ENCODE measurements at places on chromosomes 1 and 21.

DNA sequence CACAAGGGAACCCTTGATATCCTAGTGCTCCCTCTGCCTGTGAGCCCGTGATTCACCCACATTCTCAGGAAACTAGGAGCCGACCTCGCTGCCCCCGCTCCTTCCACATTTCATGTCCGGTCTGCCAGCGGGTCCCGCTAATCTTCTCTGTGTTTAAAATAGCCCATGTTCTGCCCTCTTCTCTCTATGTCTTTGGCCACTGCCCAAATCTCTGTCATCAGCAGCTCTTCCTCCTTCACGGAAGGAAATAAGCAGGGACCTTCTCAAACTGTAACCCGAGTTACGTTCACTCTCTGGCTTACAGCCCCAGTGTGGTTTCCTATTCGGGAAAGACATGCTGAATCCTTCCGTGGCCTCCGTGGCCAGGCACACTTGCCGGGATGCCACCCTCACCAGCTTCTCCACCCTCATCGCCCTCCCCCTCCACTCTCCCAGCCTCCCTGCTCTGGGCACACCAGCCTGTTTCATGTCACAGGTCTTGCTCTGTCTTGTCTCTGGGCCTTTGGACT lies 21.1 kb upstream of the UBXN10 start:
- H3K27ac ChIP-seq: no peak overlapping the region
- H3K27me3 ChIP-seq: no peaks in the 10 kb centered on the region
- no peak overlapping the region for H3K4me3 ChIP-seq
- no peak for DNase-seq
- H3K36me3 ChIP-seq: peaks cover 2% of the 10 kb centered on the region

GRCh38 chr1:193680247-193680923 lies 494.0 kb upstream of the B3GALT2 start:
- H3K27me3 ChIP-seq: no peaks in the 10 kb centered on the region
- H3K36me3 ChIP-seq: no peaks in the 10 kb centered on the region
- H3K4me1 ChIP-seq: no peaks in the 10 kb centered on the region
- DNase-seq: no peak
- no peak overlapping the region for H3K27ac ChIP-seq

- no peak for DNase-seq
- H3K27ac ChIP-seq: peak overlapping the region; percentile 93
- peaks cover 8% of the 10 kb centered on the region for H3K4me1 ChIP-seq
- peak overlapping the region; percentile 70 for H3K4me3 ChIP-seq
These were observed 14.9 kb upstream of the CENPS start for GRCh38 chr1:10415211-10415930.

GRCh38 chr1:235009074-235009473 lies 119.6 kb downstream of the TOMM20 start:
- H3K27ac ChIP-seq: peak overlapping the region; percentile 55
- DNase-seq: no peak
- peaks cover 39% of the 10 kb centered on the region for H3K36me3 ChIP-seq
- no peaks in the 10 kb centered on the region for H3K27me3 ChIP-seq

DNA sequence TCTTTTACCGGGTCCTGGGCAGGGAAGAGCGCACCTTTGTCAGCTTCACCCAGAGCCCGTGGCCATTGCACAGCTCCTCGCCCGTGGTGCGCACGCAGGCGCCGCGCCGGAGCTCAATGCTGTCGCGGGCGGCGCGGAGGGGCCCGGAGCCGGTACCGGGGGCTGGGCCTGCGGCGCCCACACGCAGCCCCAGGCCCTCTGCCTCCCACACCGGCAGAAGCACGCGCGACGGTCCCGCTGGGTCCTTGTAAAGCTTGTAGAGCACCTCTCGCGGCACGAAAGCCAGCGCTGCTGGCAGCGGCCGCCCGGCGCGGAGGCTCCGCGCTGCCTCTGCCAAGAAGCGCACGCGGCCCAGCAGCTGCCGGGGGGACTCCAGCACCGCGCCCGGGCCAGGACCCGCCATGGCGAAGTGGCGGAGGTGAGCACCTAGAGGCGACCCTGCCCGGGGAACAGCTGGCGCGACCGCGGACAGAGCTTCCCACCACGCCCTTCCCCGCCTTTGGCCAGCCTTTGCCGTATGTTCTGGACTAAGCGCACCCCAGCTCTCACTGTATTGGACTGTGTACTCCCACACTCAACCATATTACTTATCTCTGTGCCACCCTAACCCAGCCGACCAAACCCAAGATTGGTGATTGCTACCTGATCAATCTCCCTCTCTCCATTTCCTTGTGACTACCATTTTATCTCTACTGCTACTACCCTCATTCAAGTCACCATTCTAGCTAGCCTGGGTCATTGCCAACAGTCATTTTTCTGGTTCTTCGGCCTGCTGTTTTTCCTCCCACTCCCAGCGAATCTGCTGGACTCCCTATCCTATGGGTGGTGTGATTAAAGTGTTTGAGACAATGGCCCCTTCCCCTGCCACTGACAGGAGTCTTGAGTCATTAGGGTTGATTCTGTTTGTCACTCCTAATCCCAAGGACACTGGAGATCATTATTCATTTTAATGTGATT lies at the start of gene HECTD3:
HECTD3 (minus strand) TSS at position 470 of the 957 bp plus-strand sequence; CDS start at position 403, 67 bp downstream.
- no peaks in the 10 kb centered on the region for H3K27me3 ChIP-seq
- H3K36me3 ChIP-seq: peaks cover 23% of the 10 kb centered on the region
- peak within 1 kb of the TSS; percentile 93 for H3K4me3 ChIP-seq
- H3K27ac ChIP-seq: peak within 1 kb of the TSS; percentile 92

- H3K4me1 ChIP-seq: no peaks in the 10 kb centered on the region
- no peaks in the 10 kb centered on the region for H3K27me3 ChIP-seq
- no peak overlapping the region for H3K27ac ChIP-seq
- no peak overlapping the region for H3K4me3 ChIP-seq
These were observed 252.2 kb downstream of the SMYD3 start for GRCh38 chr1:246254854-246255253.

- H3K4me1 ChIP-seq: no peaks in the 10 kb centered on the region
- peaks cover 2% of the 10 kb centered on the region for H3K27me3 ChIP-seq
These were observed 80.5 kb upstream of the SOX13 start for GRCh38 chr1:203992440-203992839.

GRCh38 chr21:29737186-29737585 lies 202.6 kb downstream of the GRIK1 start:
- no peaks in the 10 kb centered on the region for H3K36me3 ChIP-seq
- H3K27me3 ChIP-seq: peaks cover 2% of the 10 kb centered on the region
- H3K4me3 ChIP-seq: no peak overlapping the region
- no peaks in the 10 kb centered on the region for H3K4me1 ChIP-seq

GRCh38 chr1:87464022-87464490 lies 135.4 kb downstream of the LMO4 start:
- H3K36me3 ChIP-seq: no peaks in the 10 kb centered on the region
- no peak overlapping the region for H3K4me3 ChIP-seq
- peaks cover 16% of the 10 kb centered on the region for H3K27me3 ChIP-seq

GRCh38 chr1:74771913-74772515 lies 39.1 kb downstream of the TYW3 start:
- DNase-seq: no peak
- no peaks in the 10 kb centered on the region for H3K4me1 ChIP-seq
- no peak overlapping the region for H3K4me3 ChIP-seq
- peaks cover 5% of the 10 kb centered on the region for H3K27me3 ChIP-seq
- no peaks in the 10 kb centered on the region for H3K36me3 ChIP-seq

GRCh38 chr1:42765832-42766740 lies 742 bp downstream of the P3H1 start:
- peaks cover 12% of the 10 kb centered on the region for H3K36me3 ChIP-seq
- no peak overlapping the region for H3K4me3 ChIP-seq
- no peak overlapping the region for H3K27ac ChIP-seq
- no peaks in the 10 kb centered on the region for H3K27me3 ChIP-seq
- peak; percentile 54 for DNase-seq
- H3K4me1 ChIP-seq: peaks cover 14% of the 10 kb centered on the region

- no peak overlapping the region for H3K27ac ChIP-seq
- H3K27me3 ChIP-seq: no peaks in the 10 kb centered on the region
- DNase-seq: no peak
- H3K4me3 ChIP-seq: no peak overlapping the region
These were observed 5.2 kb downstream of the DIO1 start for GRCh38 chr1:53899206-53899628.

DNA sequence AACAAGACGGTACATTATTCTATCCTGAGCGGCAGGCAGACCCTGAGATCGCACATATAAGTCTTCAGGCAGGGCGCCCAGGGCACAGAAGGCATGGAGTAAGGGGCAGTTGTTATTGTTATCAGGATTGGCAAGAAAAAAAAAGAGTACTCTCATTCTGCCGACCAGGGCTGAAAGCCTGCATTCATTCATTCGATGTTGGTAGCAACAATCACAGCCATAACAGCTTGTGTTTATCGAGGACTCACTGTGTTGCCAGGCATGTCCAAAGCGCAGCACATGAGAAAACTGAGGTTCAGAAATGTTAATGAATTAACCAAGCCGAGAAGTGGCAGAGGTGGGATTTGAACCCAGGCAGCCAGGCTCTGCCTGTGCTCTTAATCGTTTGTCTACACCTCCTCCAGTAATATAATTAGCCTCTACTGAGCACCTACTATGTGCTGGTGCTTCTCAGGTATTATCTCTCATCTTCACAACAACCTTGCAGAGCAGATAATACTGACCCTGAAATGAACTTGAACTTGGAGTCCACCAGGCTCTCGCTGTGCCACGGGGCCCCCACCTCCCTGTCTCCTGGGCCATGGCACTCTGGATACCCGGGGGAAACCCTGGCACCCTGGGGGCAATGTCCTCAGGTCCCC lies 56.2 kb downstream of the TAS1R2 start:
- H3K4me1 ChIP-seq: no peaks in the 10 kb centered on the region
- H3K4me3 ChIP-seq: no peak overlapping the region
- no peak overlapping the region for H3K27ac ChIP-seq
- no peak for DNase-seq
- H3K36me3 ChIP-seq: no peaks in the 10 kb centered on the region

DNA sequence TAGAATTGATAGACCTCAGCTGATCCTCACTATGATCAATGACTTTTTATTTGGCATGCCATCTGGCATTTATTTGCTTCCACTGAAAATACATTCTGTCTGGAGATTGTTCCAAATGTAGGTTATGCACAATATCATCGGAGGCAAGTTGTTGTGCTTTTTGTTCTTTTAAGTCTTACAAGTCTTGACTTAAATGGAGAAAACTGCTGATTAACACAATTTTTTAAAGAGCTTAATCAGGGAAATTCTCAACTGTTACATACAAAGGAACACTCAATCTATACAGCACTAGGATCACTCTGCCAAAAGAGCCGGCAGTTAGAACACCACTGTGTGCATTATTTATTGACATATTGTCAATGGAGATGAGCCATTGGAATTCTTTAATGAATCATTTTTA lies 19.2 kb downstream of the CYYR1 start:
- no peaks in the 10 kb centered on the region for H3K36me3 ChIP-seq
- no peak for DNase-seq
- H3K27ac ChIP-seq: no peak overlapping the region
- H3K4me3 ChIP-seq: no peak overlapping the region

DNA sequence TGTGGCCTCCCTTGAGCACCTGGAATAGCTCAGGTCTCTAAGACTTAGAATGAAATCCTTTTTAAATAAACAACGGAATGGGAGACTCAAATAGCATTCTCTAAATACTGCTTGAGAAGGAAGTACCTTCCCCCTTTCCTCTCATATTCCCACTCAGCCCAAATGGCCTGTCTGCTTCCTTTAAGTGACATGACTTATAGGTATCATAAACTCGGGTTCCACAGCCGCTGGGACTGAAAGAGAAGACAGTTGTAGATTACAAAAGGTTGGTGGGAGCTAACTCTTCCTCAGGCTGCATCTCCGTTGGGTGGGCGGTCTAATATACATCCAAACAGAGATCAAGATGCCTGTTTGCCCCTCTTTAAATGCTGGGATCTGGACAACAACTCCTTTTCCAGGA lies 1.2 kb upstream of the HMCN1 start:
- H3K36me3 ChIP-seq: peaks cover 2% of the 10 kb centered on the region
- H3K4me1 ChIP-seq: peaks cover 14% of the 10 kb centered on the region
- H3K4me3 ChIP-seq: no peak overlapping the region
- H3K27ac ChIP-seq: no peak overlapping the region

GRCh38 chr1:221263831-221264767 lies 384.9 kb downstream of the HLX start:
- H3K36me3 ChIP-seq: no peaks in the 10 kb centered on the region
- no peak overlapping the region for H3K27ac ChIP-seq
- peak; percentile 27 for DNase-seq
- H3K27me3 ChIP-seq: no peaks in the 10 kb centered on the region
- no peak overlapping the region for H3K4me3 ChIP-seq

GRCh38 chr1:113027007-113027406 lies 46.0 kb upstream of the LRIG2 start:
- H3K4me1 ChIP-seq: peaks cover 8% of the 10 kb centered on the region
- peaks cover 5% of the 10 kb centered on the region for H3K36me3 ChIP-seq
- no peaks in the 10 kb centered on the region for H3K27me3 ChIP-seq
- H3K4me3 ChIP-seq: no peak overlapping the region

- H3K27ac ChIP-seq: no peak overlapping the region
- no peak overlapping the region for H3K4me3 ChIP-seq
- no peaks in the 10 kb centered on the region for H3K4me1 ChIP-seq
These were observed 63.2 kb downstream of the RGS2 start for GRCh38 chr1:192872010-192872409.

GRCh38 chr1:171310661-171311087 lies 3.3 kb upstream of the FMO4 start:
- peaks cover 12% of the 10 kb centered on the region for H3K4me1 ChIP-seq
- H3K4me3 ChIP-seq: no peak overlapping the region
- H3K27me3 ChIP-seq: no peaks in the 10 kb centered on the region
- no peak overlapping the region for H3K27ac ChIP-seq
- DNase-seq: no peak

DNA sequence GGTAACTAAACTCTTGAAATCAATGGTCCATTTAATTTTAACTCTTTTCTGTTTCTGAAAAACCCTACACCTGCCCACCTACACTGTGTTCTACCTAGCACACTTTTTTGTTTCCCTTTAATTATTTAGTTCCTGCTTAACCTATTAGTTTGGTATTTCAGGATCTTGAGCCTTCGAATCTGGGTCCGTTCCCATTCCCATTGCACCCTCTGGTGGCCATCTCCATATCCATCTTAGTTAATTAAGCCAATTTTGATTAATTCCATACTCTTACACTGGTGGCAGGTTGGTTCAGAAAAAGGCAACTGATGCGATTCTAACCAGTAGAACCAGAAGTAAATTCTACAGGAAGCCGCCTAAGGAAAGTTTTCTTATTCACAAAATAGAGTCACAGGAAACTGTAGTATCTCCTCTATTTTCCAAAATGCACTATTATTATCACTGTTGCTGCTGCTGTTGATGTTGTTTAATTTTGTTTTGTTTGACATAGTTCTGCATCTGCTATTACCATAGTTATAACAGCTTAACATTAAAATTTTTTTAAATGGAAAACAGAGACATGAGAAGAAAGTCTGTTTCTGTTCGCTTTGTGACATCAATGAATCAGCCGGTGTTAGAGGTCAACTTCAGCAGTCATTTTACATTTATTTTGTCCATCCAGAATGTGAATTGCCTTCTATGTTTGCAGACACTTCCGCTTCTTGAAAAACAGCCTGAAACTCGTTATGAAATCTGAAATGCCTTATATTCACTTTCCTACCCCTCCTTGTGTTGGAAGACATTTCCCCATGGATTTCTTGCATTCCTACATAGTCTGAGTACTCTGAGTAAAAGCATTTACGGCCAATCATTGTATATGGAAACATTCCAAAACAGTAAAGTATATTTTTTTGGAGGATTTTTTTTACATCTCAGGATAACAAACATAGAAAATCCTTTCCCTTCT lies 115.5 kb upstream of the NCAM2 start:
- H3K36me3 ChIP-seq: no peaks in the 10 kb centered on the region
- H3K27ac ChIP-seq: no peak overlapping the region
- H3K27me3 ChIP-seq: no peaks in the 10 kb centered on the region
- H3K4me3 ChIP-seq: no peak overlapping the region

- peak overlapping the region; percentile 79 for H3K4me3 ChIP-seq
- H3K27ac ChIP-seq: peak overlapping the region; percentile 85
- DNase-seq: peak; percentile 57
These were observed 192.3 kb downstream of the SLC45A1 start for GRCh38 chr1:8510041-8510823.

- DNase-seq: no peak
- H3K4me3 ChIP-seq: no peak overlapping the region
- no peaks in the 10 kb centered on the region for H3K36me3 ChIP-seq
- no peak overlapping the region for H3K27ac ChIP-seq
These were observed 254.3 kb upstream of the DAB1 start for GRCh38 chr1:57678138-57678537.

Measured in T-helper 2 cell treated with Interferon-gamma antibody and Interleukin-4, amounts not matched to agents 5 μg/mL and 100 μg/mL, for 36 hours (primary cell).